ENCODE measurements at places on chromosomes 7 and 10. TPM values are rescaled to one million over a fixed set of nuclear protein-coding genes. Genes with fewer than 3 reads are reported as not detected.

DNA sequence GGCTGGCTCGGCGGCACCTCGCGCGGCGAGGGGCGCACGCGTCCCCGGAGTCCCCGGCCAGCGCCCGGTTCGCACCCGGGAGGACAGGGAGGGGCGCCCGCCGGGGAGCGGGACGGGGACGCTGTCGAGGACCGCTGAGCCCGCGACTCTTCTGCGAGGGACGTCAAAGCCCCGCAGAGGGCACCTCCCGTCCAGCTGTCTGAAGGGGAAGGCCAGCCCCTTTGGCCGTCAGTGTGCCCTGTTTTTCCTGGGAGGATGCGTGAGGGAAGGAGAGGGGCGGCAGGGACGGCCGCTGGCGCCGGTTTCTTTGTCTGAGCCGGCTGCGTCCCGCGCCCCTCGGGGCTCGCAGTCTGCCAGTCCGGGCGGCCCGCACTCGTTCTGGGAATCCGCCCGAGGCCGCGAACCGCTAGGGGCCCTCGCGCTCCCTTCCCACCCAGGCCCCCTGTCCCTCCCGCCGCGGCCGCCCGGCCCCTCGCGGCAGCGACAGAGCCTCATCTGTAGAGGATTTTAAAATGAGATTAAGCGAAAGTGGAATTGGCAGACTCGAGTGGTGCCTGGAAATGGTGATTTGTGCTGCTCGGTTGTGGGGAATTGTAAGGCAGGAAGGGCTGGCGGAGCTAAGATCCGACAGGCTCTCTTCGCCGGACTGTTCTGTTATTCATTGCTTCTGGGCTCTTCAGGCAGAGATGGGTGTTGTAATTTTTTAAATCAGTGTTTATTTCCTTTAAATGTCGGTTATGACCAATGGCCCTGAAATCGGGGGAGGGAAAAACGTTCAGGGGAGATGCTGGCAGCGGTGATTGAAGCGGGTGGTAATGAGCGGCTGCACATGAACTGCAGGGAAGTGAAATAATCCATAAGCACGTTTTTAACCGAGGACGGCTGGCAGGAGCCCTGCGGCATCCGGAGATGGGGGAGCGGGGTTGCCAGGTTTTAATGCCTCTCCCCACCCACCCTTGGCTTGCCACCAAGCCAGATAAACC lies 618 bp upstream of the RELN start:
- H3K27ac ChIP-seq: peak overlapping the region; percentile 17
- peaks cover 12% of the 10 kb centered on the region for H3K4me1 ChIP-seq
- H3K27me3 ChIP-seq: peaks cover 59% of the 10 kb centered on the region
- peak overlapping the region; percentile 59 for H3K4me3 ChIP-seq
- H3K36me3 ChIP-seq: no peaks in the 10 kb centered on the region

- no peak for DNase-seq
- H3K4me1 ChIP-seq: no peaks in the 10 kb centered on the region
- H3K36me3 ChIP-seq: no peaks in the 10 kb centered on the region
- no peak overlapping the region for H3K4me3 ChIP-seq
- no peak overlapping the region for H3K27ac ChIP-seq
Observed at GRCh38 chr7:69575651-69576050, 22.6 kb upstream of the AUTS2 start.

DNA sequence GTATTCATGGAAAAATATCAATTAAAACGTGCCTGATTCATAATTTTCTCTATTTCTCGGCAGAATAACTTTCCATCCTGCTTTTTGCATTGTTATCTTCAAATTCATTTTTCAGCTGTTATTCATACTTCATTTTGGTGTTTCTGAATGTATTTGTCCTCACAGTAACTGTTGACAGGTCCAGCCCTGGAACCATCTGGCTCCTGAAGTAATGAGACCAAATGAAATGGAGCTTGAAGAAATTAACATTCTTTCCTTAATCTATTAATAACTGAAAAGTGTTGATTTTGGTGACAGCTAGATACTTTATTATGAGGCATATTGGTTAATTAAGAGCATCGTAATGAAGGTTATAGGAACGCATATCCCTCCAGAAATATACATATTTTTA lies 257.0 kb upstream of the MINDY3 start:
- no peak overlapping the region for H3K4me3 ChIP-seq
- no peak overlapping the region for H3K27ac ChIP-seq
- no peaks in the 10 kb centered on the region for H3K27me3 ChIP-seq
- H3K4me1 ChIP-seq: no peaks in the 10 kb centered on the region
- DNase-seq: no peak
- H3K36me3 ChIP-seq: no peaks in the 10 kb centered on the region

- H3K36me3 ChIP-seq: peaks cover 2% of the 10 kb centered on the region
- H3K27ac ChIP-seq: no peak overlapping the region
- H3K4me1 ChIP-seq: peaks cover 15% of the 10 kb centered on the region
Observed at GRCh38 chr10:63711867-63712716, 190.9 kb downstream of the REEP3 start.

The LFNG gene
- total RNA-seq: 101 TPM

DNA sequence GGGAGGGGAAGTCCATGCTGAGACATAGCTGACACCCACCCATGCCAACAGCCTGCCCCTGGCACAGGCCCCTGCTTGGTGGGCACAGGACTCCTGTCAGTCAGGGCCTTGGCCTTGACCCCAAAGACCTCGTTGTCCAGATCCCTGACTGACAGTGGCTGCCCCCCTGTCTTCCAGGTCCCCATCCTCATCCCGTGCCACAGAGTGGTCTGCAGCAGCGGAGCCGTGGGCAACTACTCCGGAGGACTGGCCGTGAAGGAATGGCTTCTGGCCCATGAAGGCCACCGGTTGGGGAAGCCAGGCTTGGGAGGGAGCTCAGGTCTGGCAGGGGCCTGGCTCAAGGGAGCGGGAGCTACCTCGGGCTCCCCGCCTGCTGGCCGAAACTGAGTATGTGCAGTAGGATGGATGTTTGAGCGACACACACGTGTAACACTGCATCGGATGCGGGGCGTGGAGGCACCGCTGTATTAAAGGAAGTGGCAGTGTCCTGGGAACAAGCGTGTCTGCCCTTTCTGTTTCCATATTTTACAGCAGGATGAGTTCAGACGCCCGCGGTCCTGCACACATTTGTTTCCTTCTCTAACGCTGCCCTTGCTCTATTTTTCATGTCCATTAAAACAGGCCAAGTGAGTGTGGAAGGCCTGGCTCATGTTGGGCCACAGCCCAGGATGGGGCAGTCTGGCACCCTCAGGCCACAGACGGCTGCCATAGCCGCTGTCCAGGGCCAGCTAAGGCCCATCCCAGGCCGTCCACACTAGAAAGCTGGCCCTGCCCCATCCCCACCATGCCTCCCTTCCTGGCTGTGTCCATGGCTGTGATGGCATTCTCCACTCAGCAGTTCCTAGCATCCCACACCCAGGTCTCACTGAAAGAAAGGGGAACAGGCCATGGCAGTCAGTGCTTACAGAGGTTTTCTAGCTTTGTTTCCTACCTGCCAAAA lies 197.2 kb downstream of the EBF3 start:
- peak; percentile 28 for DNase-seq
- no peak overlapping the region for H3K4me3 ChIP-seq
- peaks cover 3% of the 10 kb centered on the region for H3K36me3 ChIP-seq
- H3K27me3 ChIP-seq: no peaks in the 10 kb centered on the region
- no peaks in the 10 kb centered on the region for H3K4me1 ChIP-seq
- H3K27ac ChIP-seq: no peak overlapping the region

DNA sequence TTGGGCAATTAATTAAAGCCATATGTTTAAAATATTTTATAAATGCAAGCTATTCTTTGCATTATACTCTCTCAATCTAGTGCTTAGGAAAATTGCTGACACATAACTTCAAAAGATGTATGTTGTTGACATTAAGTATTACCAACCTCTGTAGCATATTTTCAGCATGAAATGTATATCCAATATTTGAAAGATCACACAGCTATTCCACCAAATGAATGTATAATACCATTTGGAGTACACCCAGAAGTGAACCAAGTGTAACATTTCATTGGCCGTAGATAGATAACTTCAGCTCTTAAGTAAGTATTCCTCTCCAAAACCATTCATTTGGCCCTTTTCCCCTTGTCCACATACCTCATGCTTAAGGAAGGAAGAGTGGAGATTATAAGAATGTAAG lies 104.6 kb downstream of the HECTD2 start:
- H3K4me1 ChIP-seq: peaks cover 6% of the 10 kb centered on the region
- no peak overlapping the region for H3K4me3 ChIP-seq

DNA sequence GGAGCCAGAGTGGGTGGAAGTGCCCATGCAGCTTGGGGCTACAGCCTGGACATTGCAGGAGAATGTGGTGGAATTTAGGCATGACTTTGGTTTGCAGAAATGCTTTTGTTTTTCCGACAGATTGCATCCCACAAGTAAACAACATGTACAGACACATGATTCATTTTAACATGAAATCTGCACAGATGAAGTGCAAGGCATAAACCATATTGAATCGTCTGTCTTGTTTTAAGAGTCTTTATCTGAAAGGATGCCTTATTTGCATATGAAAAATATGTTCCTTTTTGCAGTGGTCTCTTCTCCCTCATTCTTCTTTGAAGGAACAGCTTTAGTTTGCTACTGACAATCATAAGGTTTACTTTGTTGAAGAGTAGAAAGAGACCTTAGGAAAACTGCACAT lies 94.9 kb downstream of the NXPH1 start:
- no peak overlapping the region for H3K4me3 ChIP-seq
- H3K27ac ChIP-seq: no peak overlapping the region
- no peaks in the 10 kb centered on the region for H3K4me1 ChIP-seq
- H3K27me3 ChIP-seq: no peaks in the 10 kb centered on the region
- DNase-seq: no peak

GRCh38 chr7:66948480-66949109 lies 27.6 kb downstream of the TMEM248 start:
- no peaks in the 10 kb centered on the region for H3K4me1 ChIP-seq
- H3K27me3 ChIP-seq: no peaks in the 10 kb centered on the region
- H3K27ac ChIP-seq: no peak overlapping the region

DNA sequence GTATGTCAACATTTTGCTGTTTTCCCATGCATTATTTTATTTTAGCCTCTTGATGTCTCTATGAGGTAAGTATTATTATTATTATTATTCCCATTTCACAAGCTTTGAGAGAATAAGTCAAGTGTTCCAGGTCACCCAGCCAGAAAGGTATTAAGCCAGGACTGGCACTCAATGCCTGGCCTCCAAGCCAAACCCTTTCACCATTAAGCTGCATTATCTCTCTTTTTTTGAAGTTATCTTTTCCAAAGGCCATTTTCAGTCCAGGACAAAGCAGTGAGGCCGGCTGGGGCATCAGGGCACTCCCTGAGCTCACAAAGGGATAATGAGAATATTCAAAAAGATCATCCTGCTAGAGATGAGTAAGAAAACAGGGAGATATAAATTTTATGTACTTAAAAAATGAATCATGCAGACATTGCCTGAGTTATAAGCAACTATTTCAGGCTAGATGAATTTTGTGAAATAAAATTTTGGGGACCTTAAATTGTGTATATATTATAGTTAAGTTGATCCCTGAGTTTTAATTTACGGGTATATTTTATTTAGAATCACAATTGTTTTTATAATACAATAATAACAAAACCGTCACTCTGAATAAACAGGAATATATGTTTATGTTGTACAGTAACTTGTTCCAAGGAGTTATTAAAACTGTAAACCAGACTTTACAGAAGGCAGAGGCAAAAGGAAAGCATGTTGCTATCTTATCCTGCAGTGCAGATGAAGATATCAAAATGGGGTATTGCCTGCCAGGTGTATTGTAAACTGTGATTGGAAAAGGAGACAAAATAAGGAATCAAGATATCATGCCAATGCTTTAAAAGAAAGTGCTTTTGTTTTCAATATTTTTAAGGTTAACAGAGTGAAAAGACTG lies 51.3 kb upstream of the CAV2 start:
- no peak for DNase-seq
- H3K27me3 ChIP-seq: peaks cover 22% of the 10 kb centered on the region

DNA sequence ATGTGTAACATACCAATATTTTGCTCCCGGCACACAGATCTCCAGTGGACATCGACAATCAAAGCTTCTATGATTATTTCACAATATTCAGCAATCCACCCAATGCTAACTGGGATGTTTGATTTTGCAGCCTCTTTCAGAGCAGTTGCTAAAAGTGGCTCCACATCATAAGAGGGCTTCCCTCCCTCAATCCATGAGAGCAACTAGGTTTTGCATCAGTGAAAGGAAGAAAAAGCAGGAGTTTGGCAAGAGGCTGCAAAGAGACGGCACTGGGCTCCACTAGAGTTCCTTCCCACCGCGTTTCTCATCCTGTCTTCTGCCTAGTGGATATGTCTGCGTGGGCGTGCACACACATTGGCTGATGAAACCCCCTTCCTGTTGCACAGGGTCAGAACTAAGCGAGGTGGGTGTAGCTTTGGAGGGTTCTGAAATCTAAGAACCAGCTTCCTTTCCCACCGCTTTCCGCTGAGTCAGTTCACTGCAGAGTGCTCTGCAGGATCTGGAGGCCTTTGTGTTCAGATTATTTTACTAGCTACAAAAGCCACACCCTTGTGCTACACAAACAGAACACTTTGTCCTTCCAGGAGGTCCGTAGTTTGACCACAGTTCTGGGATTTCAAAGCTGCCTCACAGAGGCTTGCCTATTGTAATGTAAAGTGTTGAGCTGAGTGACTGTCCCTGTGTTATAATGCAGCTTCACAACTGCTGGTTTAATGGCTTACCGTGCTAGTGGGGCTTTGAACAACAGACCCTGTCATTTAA lies 28.1 kb downstream of the ARL4A start:
- no peaks in the 10 kb centered on the region for H3K27me3 ChIP-seq
- H3K36me3 ChIP-seq: peaks cover 5% of the 10 kb centered on the region
- H3K4me1 ChIP-seq: peaks cover 41% of the 10 kb centered on the region
- H3K4me3 ChIP-seq: peak overlapping the region; percentile 38
- peak; percentile 79 for DNase-seq
- H3K27ac ChIP-seq: peak overlapping the region; percentile 77

Data from activated CD8-positive, alpha-beta memory T cell treated with anti-CD3 and anti-CD28 coated beads, Interleukin-2, amount 10 ng/mL, durations not matched to agents 7 days and 5 days (primary cell).